Fibroblast of mammary gland (primary cell): ENCODE measurements at places on chromosomes 1 and 21.
A peak's percentile ranks its signal among the peaks of the same experiment; 100 is the strongest.

DNA sequence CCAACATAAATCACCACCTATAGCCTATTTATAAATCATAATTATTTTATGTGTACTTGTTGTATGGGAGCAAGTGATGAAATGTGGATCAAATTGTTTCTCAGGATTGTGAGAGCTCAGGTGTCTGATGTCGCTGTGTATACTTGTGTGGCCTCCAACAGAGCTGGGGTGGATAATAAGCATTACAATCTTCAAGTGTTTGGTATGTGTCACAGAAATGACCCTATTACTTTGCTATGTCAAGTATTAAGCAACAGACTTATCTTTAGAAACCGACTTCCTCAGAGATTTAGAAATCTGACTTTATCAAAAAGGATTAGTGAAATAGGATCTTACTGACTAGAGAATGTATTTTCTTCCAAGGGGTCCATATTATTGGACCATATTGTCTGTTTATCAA is 280.9 kb downstream of the TPR start:
- DNase-seq, result peak; percentile 40

GRCh38 chr1:99532276-99532580 is 113.7 kb upstream of the PALMD start:
- DNase-seq, result no peak

DNA sequence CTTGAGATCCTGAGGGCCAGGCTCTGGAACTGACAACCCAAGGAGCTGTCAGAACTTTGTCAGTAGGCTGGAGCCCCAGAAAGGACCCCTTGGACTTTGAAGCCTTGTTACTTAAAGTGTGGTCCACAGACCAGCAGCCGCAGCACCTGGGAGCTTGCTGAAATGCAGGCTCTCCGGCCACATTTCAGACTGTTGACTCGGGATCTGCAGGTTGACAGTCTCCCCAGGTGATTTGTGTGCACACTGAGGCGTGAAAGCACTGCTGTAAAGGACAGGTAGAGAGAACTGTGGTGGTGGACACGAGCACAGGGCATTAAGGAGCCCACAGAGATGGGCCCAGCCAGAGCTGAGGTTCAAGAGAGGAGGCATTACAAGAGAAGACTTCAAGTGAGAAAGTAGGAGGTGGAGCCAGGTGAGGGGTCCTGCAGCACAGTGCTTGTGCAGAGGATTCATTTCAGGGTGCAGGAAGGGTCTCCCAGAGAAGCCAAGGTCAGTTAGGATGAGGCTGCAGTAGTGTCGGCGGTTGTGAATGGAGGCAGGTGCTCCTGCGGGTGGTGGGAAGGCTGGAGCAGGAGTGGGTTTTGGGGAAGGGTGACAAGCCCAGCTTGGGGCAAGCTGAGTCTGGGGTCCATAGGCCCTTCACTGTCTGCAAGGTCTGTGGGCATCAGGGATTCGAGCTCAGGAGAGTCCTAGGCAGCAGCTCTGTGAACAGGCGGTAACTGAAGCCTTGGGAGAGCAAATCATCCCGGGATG is 4.6 kb downstream of the HYI start:
- DNase-seq, result no peak

DNA sequence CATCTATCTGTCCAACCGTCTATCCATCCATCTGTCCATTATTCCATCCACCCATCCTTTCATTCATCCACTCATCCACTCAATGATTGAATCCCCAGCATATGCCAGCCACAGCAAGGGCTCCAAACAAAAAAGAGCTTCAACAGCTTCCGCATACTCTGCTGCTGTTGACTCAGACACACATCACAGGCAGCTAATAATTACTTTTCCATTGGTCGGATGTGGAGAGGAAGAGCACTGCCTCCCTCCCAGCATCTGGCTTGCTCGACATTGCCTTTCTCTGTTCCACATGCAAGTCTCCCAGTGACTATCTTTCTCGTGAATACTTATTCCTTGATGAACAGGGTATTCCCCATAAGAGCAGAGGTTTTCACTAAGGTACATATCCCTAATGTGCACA is 176.5 kb downstream of the HIVEP3 start:
- DNase-seq, result peak; percentile 87

GRCh38 chr1:29383746-29384371 is 147.5 kb downstream of the PTPRU start:
- peak; percentile 81 for DNase-seq

GRCh38 chr1:151898519-151898991 is 10.8 kb downstream of the THEM4 start:
- no peak for DNase-seq

DNA sequence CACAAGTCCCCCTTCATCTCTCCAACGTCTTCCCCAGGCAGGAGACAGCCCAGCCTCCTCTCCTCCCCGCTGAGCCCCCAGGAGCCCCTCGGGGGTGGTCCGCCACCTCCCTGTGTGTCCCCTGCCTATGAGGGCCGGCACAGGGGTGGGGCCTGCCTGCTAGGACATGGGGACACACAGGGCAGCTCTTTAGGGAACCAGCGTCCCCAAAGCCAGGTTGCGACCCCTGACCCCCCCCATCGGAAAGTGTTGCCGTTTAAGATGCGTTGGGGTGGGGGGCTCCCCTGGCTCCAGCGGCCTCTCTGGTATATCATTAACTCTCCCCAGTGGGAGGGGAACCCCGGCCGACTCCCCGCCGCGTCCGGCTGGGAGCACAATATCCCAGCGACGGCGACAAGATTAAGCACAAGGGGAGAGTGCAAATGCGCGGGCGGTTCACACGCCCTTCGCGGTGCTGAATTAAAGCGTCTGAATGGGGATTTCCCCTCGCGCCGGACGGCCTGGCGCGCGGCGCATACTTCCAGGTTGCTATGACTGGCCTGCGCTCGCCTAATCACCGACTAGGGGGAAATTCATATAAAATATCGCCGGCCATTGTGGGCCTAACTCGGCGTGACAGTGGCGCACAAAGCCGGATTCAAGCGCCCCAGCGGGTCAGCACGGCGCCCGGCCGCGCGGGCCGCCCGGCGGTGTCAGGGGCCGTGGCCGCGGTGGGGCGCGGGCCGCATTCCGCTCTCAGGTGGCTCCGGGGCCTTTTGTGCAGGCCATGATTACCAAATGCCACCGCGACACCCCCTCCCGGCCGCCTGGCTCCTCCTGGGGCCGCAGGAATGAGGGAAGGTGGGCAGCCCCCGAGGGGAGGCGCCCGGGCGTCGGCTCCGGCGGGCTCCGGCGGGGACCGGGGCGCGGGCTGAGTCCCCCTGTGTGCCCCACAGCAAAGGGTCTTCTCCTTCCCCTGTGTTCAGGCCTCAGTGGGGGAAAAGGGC is 30.9 kb downstream of the WNT3A start:
- DNase-seq, result peak; percentile 9

- no peak for DNase-seq
Measured at GRCh38 chr1:52680353-52680752, 17.8 kb downstream of the COA7 start.

DNA sequence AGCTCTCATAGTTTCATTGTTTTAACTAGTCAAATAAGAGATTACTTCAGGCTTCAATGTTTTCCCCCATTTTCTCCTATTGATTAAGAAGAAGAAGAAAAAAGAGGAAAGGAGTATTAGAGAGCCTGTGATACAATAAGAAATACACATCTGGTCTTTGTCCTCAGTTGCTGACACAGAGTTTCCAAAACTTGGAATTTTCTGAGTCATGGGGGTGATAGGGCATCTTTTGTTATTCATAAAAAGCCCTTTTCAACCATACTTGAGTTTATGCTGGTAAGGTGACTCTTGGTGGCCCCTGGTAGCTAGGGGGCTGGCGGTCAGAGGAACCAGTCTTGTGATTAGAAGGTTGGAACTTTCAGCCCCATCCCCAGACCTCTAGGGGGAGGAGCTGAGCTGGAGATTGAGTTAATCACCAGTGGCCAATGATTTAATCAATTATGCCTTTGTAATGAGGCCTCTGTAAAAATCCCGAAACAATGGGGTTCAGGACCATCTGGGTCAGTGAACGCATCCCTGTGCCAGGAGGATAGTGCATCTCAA is 28.9 kb upstream of the KLF18 start:
- DNase-seq, result peak; percentile 79
